Stimulated activated CD8-positive, alpha-beta memory T cell treated with anti-CD3 and anti-CD28 coated beads, Interleukin-15, amount 100 ng/mL, for 4 hours (primary cell): ENCODE measurements at places on chromosomes 13 and 19.

- DNase-seq: no peak
Observed at GRCh38 chr13:42064966-42065365, 16.5 kb downstream of the DGKH start.

GRCh38 chr13:41791056-41791455 is 169.9 kb downstream of the VWA8 start:
- no peak for DNase-seq

- no peak for DNase-seq
Observed at GRCh38 chr13:39976481-39976880, 321.0 kb downstream of the COG6 start.

GRCh38 chr19:32388393-32388855 is 17.1 kb upstream of the DPY19L3 start:
- DNase-seq: no peak

GRCh38 chr19:3505598-3506383 is at the start of gene FZR1:
TSS of gene FZR1 (plus strand) at chr19:3506311. CDS start at chr19:3522990, 16,679 bp downstream.
- DNase-seq: peak; percentile 99
